ENCODE measurements at places on chromosomes 5 and 9. TPM values are rescaled to one million over a fixed set of nuclear protein-coding genes. Genes with fewer than 3 reads are reported as not detected.

DNA sequence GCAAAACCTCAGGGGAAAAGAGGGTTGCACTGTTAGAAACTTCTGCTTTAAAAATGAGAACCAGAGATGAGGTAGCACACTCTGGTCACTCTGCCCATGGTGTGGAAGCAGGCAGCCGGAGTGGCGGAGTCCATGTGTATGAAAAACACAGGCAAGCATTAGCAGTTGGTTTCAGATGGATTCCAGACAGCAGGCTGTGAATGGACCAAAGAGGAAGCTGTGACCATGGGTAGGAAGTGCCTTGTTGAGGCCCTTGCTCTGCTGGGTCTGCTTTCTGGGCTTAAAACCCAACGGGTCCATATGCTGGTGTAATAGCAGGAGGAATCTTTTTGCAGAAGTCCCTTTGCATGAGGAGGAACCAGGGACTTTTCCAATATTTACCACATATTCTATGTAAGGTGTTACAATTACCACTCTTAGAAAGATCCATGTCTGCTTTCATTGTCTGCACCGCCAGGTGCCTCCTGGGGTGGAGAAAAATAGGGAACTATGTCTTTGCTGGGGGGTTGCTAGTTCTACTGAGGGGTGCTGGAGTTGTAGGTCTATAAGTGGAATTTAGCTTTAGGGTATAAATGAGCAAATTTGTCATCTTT lies 77.0 kb downstream of the ANKRD55 start:
- H3K4me1 ChIP-seq, result no peaks in the 10 kb centered on the region
- no peak for DNase-seq
- H3K4me3 ChIP-seq, result no peak overlapping the region

DNA sequence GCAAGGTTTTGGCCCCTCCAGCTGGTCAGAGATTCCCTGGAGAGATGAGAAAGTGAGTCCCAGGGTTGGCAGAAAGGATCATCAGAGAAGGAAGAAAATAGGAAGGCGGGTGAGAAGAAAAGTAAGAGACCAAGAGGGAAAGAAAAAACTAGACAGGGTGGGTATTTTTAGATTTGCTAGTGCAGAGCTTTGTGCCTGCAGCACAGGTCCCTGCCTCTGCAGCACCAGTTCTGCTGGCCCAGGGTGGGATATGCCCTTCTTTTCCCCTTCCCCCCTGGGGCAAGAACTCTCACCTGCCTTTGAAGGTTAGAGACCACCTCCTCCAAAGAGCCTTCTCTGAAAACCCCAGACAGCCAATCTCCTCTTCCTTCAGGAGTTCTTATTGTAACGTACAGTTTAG lies 90.3 kb upstream of the EGFLAM start:
- no peak overlapping the region for H3K4me3 ChIP-seq
- H3K27me3 ChIP-seq, result no peaks in the 10 kb centered on the region
- no peak for DNase-seq
- H3K36me3 ChIP-seq, result no peaks in the 10 kb centered on the region
- H3K27ac ChIP-seq, result no peak overlapping the region

GRCh38 chr5:959581-960531 lies 48.7 kb upstream of the NKD2 start:
- no peak overlapping the region for H3K27ac ChIP-seq
- H3K4me3 ChIP-seq, result no peak overlapping the region
- no peaks in the 10 kb centered on the region for H3K36me3 ChIP-seq
- peaks cover 63% of the 10 kb centered on the region for H3K4me1 ChIP-seq
- peaks cover 12% of the 10 kb centered on the region for H3K27me3 ChIP-seq

- DNase-seq, result no peak
- H3K4me3 ChIP-seq, result no peak overlapping the region
- H3K36me3 ChIP-seq, result no peaks in the 10 kb centered on the region
- no peak overlapping the region for H3K27ac ChIP-seq
- peaks cover 14% of the 10 kb centered on the region for H3K4me1 ChIP-seq
These were observed 10.1 kb downstream of the TRIO start for GRCh38 chr5:14153071-14153864.

DNA sequence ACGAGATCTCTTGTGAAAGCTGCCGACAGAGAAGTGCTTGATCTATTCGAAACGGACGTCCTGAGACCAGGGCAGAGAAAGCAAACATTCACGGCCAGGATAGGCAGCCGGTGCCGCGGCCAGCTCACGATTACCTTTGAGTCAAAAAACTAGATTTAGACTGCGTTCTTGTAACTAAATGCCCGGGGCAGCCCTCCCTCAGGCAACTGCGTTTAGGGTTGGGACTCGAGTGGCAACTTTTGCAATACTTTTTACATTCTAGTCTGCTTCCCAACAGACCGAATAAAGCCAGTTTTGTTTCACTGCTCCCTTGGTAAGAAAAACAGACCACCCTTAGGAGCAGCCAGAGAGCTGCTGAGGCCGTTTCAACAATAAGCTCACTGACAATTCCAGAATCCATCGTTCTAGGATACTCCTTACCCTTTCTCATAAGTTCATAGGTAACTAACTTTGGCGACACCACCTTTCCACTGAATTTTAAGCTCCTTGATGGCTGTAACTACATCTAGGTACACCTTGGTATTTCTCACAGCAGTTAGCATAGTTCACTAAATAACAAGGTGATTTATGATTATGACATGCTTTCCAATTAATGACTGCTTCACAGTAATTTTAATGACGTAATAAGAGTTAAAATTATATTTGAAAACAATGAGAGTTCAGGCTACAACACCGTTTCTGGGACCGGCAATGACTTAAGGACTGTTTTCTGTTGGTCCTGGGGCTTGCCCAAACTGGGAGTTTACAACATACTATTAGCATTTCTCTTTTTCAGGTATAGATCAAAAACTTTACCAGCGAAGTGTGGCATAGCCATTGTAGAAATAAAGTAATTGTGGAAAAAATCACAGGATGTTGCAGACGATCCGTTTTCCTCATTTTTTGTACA lies 899 bp upstream of the RAPGEF6 start:
- no peaks in the 10 kb centered on the region for H3K36me3 ChIP-seq
- peak overlapping the region; percentile 88 for H3K27ac ChIP-seq
- H3K27me3 ChIP-seq, result no peaks in the 10 kb centered on the region
- peaks cover 19% of the 10 kb centered on the region for H3K4me1 ChIP-seq
- H3K4me3 ChIP-seq, result peak overlapping the region; percentile 88

DNA sequence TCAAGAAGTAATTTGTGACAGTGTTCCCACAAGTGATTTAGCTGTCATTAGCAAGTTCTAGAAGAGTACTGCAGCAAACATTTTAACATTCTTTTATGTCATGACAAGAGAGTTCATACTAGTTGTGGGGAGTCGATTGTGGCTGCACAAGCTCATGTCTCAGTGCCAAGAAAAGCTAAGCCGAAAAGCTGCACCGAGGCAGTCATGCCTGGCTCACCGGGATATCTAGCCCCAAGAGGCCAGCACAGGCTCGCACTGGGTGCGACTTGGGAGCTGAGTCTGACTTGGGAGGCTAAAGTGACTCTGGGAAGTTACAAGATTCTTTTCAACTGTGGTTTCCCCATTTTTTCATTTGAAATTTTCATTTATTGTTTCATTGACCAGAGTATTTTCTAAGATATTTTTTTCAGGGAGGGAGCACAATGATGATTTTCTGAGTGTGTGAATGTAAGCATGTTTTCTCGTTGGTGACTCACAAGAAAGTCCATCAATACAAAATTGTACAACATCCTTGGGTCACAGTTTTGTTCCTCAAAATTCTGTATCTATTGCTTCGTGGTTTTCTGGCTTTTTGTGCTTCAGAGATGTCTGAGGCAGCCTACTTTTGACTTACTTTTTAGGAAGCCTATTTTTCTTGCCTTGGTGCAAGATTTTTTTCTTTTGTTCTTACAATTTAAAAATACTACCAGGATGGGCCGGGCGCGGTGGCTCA lies 18.7 kb downstream of the CAST start:
- H3K4me1 ChIP-seq, result no peaks in the 10 kb centered on the region
- no peak for DNase-seq
- no peak overlapping the region for H3K4me3 ChIP-seq
- no peaks in the 10 kb centered on the region for H3K36me3 ChIP-seq
- no peak overlapping the region for H3K27ac ChIP-seq

GRCh38 chr9:12954441-12954840 lies 179.6 kb downstream of the LURAP1L start:
- DNase-seq, result no peak
- H3K4me3 ChIP-seq, result no peak overlapping the region
- peaks cover 18% of the 10 kb centered on the region for H3K4me1 ChIP-seq
- H3K27ac ChIP-seq, result no peak overlapping the region

DNA sequence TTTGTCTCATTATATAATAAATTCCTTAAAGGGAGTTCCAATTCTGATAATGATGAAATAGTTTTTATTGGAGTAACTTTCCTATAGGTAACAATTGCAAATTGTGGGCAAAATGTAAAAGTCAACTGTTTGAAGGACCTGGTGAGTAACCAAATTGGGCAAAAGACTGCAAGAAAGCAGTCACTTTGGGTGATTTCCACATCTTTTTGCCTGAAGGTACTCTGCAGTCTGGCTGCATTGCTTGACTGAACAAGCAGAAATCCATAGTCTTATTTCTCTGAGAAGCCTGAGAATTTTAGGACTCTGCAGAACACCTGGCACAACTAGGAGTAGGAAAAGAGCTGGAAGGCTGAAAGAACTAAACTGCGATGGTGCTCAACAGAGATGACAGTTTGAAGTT lies 114.9 kb downstream of the HOMER1 start:
- peaks cover 12% of the 10 kb centered on the region for H3K36me3 ChIP-seq
- H3K4me3 ChIP-seq, result no peak overlapping the region
- H3K4me1 ChIP-seq, result 0 out of 2 replicates have a peak, but pooled peaks cover 3% of the 10 kb centered on the region
- H3K27me3 ChIP-seq, result no peaks in the 10 kb centered on the region
- DNase-seq, result no peak

GRCh38 chr5:180670586-180671359 lies 21.4 kb upstream of the FLT4 start:
- no peaks in the 10 kb centered on the region for H3K27me3 ChIP-seq
- no peak overlapping the region for H3K4me3 ChIP-seq

DNA sequence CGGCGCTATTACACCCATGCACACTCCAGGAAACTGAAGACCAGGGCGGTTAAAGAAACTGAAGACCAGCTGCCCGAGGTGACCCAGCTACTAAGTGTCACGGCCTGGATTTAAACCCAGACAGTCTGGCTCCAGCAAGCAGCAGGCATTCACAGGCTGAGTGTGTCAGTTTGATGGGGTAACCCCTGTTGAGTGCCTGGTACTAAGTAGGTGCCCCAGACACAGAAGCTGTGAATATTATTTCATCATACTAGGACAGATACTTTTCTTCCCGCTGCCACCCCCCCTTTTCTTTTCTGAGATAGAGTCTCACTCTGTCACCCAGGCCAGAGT lies 7.3 kb downstream of the ENG start:
- H3K27ac ChIP-seq, result no peak overlapping the region
- peaks cover 7% of the 10 kb centered on the region for H3K36me3 ChIP-seq
- H3K4me1 ChIP-seq, result peaks cover 9% of the 10 kb centered on the region
- DNase-seq, result no peak
- no peaks in the 10 kb centered on the region for H3K27me3 ChIP-seq

DOK3 gene
- total RNA-seq, result 6.2 TPM

TXNDC8 gene
- total RNA-seq, result not detected

PCDHA9 gene
- 0.02 TPM for total RNA-seq

NRARP gene
- total RNA-seq, result 1.0 TPM
